ENCODE measurements at places on chromosomes 12 and 14.

GRCh38 chr14:54364555-54365415 lies 32.0 kb upstream of the CDKN3 start:
- DNase-seq, result peak; percentile 22

DNA sequence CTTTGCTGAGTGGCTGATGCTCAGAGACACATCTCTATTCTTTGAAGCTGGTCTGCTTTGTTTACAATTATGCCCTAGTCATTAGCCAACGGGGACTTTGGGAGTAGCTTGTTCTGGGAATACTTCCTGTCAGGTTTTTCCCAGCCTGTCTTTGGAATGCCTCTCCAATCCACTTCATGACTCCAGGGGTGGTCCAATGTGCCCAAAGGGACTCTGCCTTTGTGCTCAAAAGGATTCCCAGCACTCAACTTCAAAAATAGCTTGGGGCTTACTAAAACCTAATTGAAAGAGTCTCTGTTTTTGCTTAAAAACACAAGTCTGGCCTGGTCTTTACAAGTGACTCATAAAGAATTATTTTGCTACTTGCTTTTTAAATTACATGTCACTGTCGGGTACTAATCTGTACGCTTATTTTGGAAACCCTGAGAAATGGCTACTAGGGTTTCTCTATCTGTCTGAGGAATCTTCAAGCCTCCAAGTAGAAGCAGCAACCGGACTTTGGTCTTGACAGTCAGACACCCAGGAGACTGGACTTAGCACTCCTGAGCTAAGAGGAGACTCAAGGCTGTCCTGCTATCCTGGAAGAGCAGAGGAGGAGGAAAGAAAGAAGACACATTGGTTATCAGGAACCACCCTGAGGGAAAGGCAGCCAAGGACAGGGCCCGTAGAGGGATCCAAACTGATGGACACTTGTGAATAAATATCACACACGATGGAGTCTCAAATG lies 20.7 kb downstream of the PHLDA1 start:
- no peak for DNase-seq

- DNase-seq, result no peak
These were observed 34.8 kb upstream of the CD9 start for GRCh38 chr12:6165395-6165794.

- no peak for DNase-seq
These were observed 88.3 kb downstream of the KIF26A start for GRCh38 chr14:104226421-104227383.

- DNase-seq, result no peak
These were observed 217.8 kb downstream of the LRFN5 start for GRCh38 chr14:41824441-41824840.

DNA sequence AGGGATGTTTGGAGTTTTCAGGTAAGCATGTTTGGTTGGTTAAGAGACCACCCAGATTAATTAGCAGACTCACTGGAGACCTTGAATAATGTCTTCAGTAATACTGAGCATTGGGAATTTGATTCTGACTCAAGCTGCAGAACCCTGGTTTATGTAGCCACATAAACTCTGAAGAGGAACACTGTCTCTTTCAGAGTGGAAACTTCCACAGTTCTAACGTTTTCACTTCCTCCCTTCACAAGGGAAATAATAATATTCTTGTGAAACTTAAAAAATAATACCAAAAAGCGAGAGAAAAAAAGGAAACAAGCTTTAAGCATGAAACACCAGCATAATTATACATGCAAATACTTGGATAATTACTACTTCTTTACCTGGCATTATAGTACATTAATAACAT lies 40.0 kb upstream of the ST8SIA1 start:
- DNase-seq, result no peak

DNA sequence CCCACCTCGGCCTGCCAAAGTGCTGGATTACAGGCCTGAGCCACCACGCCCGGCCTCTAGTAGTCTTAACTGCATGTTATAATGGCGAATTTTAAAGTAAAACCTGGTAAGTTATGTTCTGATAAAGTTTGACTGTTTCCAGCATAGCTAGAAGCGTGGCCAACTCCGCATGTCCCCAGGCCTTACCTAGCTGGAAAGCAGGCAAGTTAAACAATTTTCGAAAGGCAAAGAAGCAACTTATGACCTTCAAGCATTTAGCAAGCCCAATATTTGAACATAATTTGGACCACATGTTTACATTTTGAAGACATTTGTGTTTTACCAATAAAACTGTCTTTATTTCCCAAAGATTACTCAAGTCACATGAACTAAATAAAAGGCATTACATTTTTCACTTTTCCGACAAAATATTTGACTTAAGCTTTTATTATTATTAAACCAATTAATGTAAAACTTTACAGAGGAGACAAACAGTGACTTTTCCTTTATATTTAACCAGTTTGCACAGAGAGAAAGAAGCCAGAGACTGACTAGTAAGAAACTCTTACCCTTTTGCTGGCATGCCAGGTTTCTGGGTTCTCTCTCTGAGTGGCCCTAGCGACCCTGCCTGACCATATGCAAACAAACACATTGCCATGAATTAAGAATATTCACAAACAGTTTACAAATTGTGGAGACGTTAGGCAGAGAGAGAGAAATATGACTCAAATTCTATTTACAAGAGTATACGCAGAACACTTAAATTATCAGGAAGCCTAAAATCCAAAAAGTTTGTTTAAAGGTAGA lies 106.3 kb downstream of the RIN3 start:
- no peak for DNase-seq

DNA sequence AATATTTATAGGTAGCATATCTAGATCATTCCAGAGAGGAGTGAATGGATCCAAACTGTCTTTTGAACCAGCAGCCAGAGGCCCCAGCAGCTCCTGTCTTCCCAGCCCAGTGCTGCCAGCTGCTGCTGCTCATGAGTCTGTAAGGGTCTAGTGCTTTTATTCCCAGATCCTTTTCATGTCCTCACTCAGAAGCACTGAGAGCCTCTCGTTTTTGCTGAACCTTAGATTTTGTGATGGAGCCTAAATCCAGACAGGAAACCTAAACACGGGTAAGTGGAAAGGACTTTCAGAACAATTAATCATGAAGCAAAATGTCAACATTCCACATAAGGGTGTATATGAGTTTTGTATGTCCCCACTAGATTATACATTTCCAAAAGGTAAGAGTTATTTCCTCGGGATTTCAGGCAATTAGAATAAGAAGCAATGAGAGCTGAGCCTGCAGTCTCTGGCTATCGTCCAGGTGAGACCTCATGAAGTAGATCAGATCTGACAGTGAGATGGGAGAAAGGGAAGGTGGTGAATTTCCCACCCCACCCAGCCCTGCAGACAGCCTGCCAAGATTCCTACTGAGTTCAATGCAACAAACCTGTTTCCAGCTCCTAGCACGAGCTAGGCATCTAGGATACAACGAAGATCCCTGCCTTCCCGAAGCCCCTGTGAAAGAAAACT lies 84.4 kb downstream of the NINJ2 start:
- no peak for DNase-seq

DNA sequence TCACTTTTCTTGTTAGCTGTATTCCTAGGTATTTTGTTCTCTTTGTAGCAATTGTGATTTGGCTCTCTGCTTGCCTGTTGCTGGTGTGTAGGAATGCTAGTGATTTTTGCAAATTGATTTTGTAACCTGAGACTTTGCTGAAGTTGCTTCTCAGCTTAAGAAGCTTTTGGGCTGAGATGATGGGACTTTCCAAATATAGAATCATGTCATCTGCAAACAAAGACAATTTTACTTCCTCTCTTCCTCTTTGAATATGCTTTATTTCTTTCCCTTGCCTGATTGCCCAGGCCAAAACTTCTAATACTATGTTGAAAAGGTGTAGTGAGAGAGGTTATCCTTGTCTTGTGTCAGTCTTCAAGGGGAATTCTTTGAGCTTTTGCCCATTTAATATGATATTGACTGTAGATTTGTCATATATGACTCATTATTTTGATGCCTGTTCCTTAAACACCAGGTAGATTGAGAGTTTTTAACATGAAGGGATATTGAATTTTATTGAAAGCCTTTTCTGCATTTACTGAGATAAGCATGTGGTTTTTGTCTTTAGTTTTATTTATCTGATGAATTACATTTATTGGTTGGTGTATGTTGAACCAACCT lies 26.7 kb downstream of the CLECL1 start:
- no peak for DNase-seq

- DNase-seq, result no peak
These were observed 64.9 kb downstream of the LLPH start for GRCh38 chr12:66065641-66066136.

GRCh38 chr14:81353691-81354323 lies 46.3 kb downstream of the STON2 start:
- DNase-seq, result no peak

DNA sequence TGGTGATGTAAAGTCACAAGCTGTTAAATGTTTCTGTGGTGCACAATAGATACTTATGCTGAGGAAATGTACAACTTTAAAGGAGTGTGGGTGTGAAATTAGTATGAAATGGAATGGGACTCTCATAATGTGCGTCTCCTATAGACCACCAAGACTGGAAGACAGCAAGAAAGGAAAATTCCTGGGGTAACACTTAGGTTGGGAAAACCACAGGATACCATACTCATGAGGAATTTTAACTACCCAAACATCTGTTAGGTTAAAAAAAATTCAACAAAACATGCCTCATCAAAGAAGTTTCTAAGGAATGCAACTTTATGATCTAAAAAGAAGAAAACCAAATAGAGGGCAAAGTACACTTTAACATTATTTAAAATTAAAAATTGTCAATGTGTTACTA lies 113.7 kb upstream of the MYF6 start:
- no peak for DNase-seq

GRCh38 chr12:30135776-30136175 lies 352.0 kb upstream of the TMTC1 start:
- no peak for DNase-seq

DNA sequence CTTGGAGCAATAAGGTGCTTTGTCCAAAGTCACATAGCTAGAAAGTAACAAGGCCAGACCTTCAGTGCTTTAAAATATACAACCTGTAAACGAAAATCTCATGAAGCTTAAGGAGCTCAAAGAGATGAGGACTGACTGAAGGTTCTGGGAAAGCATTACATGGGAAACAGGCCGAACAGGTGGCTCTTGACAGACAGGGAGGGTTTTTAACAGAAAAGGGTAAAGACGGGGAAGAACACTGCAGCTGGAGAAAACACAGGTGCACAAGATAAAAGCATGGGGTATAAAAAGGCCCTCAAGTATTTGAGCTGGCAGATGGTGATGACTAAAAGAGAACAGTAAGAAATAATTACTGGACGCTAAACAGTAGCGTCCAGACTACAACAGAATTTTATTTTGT lies 257.2 kb downstream of the NELL2 start:
- no peak for DNase-seq

- no peak for DNase-seq
These were observed 123.0 kb downstream of the SCARB1 start for GRCh38 chr12:124740691-124741137.

DNA sequence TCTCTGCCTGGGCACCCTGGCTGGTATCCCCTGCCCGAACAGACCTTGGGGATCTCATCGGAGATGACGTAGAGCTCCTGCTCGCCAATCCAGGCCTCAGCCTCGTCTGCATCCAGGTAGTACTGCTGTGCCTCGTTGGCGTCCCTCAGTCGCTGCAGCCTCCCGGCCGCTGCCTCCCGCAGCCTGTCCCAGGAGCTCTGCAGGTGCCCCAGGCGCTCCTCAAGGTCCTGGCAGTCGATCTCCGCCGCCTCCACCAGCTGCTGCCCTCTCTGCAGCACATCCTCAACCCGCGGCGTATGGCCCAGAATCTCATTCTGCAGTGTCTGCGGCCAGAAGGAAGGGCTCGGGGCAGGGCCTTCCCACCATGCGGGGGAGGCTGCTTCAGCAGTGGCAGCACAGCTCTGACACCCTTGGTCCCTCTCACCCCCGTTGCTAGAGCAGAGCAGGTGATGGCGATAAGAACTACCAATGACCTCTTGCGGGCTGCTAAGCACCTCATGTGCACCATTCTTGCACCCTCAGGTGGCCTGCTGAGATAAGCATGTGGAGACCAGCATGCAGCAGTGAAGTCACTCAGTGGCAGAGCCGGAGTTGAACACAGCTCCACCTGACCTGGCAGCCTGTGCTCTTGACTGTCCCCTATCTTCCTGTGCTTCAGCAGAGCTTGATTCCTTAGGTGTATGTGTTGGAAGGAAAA lies 71.0 kb downstream of the PLEKHG3 start:
- DNase-seq, result no peak

- peak; percentile 13 for DNase-seq
These were observed 108.0 kb downstream of the PPM1A start for GRCh38 chr14:60356906-60357550.

DNA sequence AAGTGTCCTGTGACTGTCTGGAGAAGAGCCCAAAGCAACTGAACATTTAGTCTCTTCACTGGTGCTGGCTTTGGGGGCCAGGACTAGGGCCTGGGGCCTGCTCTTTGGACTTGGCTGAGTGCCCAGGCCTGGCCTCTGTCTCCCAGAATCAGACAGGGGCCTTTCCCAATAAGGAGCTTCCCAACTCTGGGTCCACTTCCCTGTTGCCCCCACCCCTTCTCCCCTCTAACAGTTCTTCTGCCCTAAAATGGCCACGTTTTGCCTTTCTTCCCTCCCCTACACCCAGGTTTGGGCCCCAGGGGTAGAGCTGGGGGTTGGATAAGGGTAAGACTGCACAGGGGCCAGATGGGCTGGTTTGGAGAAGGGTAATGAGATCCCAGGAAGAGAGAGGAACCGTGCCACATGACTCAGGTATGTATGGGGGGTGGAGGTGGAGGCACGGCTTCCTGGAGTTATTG lies 10.0 kb upstream of the ITGA5 start:
- no peak for DNase-seq

DNA sequence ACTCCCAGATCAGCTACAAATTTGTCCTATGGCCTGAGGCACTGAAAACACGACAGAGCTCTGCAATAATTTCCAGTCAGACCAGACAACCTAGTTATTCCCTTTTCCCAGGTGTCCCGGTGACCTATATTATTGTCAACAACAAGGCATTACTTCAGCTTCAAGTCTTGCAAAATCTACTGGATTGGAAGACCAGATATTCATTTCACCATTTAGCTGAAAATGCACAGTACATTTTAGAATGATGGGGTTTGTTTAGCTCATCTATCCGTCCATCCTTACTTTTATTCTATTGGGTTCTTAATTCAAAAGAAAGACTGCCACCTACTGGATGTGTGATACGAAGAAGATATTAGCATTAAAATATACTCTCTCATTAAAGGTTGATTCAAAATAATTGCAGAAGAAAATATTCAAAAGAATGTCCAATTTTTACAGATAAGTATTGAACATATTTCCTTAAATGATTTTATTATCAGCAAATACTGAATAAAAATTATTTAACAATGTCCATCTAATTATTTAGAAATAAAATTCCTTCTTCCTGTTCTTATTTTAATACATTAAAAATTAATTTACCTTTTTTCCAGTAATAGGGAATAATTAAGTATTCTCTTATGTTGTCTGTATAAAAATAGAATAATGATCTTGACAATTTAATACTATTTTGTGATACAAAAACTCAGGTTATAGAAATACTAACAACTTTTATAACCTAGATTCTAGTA lies 244.9 kb upstream of the LRIG3 start:
- DNase-seq, result no peak

GRCh38 chr14:32697114-32697513 lies 241.6 kb upstream of the NPAS3 start:
- no peak for DNase-seq

- no peak for DNase-seq
These were observed 589 bp upstream of the ZNF219 start for GRCh38 chr14:21098892-21099595.
